ENCODE measurements at places on chromosomes 7 and 10.

- no peak for DNase-seq
Observed at GRCh38 chr10:93894516-93895378, 969 bp downstream of the SLC35G1 start.

GRCh38 chr7:132504852-132505251 lies 71.4 kb downstream of the PLXNA4 start:
- DNase-seq = no peak

DNA sequence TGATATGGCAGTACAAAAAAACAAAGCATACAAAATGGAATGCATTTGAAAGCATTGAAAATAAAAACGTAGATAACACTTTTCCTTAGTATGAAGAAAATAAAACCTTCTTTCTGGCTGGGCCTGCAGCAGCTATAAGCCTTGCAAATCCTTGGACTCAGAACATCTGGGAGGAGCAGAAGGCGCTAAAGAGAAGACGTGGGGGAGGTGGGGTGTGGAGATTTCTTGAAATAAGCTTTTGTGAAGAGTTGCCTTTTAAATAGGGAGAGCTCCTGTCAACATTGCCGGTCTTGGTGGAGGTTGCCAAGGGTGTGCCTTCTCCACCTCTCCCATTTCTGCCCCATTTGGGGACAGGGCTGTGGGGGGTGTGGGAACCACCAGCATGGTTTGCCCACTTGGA lies 128.7 kb downstream of the TMEM178B start:
- DNase-seq = no peak

DNA sequence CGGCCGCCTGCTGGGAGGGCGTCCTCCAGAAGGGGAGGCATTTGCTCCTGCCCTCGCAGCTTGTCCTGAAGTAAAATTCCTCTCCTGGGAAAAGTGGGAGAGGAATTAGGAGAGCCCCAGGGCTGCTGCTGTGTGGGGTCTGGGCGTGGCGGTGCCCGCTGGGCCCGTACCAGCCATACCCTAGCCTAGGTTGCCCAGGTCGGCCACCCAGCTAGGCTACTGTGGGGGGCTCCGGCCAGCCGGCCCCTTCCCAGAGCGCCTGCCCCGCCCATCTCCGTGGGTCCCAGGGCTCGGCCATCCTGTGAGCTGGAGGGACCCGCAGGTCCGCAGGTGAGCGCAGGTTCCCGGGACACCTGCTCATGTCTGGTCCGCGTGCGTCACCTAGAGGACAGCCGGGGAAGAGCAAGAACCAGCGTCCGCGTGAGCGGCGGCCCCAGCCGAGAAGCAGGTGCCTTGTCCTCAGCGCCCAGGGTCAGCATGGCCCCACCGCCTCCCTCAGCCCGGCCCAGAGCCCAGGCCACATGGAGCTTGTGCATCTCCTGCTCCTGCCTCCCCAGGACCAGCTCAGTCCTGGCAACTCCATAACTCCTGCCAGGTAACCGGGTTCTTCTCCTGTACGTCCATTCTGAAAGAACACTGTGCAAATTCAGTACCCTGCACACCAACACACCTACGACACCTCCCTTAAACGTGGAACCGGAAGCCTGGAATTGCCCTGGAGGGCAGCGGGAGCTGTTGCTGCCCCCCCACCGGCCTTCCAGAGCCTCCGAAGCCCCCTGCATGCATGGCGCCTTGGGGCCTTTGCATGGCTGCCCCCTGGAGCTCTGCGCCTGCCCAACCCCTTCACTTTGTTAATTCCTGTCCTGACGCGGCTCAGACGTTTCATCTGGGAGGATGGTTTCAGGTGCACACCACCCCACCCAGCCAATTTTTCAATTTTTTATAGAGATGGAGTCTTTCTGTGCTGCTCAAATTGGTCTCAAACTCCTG lies 22.8 kb upstream of the FOXL3 start:
- no peak for DNase-seq

DNA sequence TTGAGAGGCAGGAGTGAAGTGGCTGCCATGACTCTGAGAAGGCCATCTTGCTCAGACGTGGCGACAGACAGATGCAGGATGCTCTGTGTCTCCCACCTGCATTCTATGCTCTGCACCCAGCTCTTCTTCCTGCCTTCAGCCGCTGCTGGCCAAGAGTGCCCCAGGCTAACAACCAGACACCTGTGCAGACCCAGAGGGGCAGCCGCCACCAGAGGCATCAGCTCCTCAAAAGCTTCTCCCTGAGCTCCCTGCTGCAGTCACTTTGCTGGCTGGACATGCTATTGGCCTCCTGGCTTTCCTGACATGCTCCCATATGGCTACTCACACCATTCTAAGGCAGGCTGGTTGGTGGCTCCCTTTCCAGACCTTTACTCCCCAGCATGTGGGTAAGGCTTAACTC lies 70.6 kb upstream of the GRB10 start:
- no peak for DNase-seq

- no peak for DNase-seq
Observed at GRCh38 chr10:8417631-8418030, 363.1 kb downstream of the GATA3 start.
